ENCODE measurements at places on chromosomes 2 and 18.

DNA sequence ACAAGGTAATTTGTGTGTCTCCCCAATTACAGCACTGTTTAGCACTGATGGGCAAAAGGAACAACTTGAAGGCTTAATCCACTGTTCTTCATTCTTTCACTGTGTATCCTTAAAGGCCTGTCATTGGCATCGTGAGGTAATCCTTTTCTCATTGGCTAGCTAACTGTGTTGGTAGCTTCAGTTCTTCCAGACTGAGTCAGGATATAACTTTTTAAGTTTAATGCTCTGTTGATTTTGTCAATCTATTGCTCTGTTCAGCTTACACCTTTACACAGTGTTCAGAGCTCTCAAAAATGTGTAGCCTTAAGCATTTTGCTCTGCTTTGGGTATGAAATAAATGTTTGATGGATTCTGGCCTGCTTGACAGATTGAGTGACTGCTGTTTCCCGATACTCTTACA lies 148.2 kb downstream of the KIAA1328 start:
- no peak for DNase-seq

- no peak for DNase-seq
Measured at GRCh38 chr18:75211953-75212750, 1.6 kb downstream of the TSHZ1 start.

GRCh38 chr18:14074187-14074586 lies 58.0 kb downstream of the ZNF519 start:
- no peak for DNase-seq

DNA sequence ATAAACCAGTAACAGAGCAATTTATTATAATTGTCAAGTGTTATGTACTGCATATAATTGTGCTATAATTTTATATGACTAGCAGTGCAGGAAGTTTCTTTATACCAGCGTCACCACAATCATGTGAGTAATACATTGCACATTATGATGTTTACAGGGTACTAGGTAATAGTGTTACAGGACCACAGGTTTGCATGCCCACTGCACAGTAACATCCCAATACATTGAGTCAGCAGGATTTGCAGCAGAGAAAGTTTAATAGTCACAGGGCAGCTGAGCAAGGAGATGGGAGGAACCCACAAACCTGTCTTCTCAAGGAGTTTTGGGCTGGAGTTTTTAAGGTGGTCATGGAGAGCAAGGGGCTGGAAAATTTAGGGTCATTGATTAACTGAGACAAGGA lies 1042.9 kb upstream of the ACVR2A start:
- DNase-seq, result no peak

GRCh38 chr18:398935-399630 lies 101.4 kb downstream of the COLEC12 start:
- DNase-seq, result no peak

- DNase-seq, result no peak
Measured at GRCh38 chr2:200302940-200303727, 3.4 kb upstream of the SPATS2L start.

DNA sequence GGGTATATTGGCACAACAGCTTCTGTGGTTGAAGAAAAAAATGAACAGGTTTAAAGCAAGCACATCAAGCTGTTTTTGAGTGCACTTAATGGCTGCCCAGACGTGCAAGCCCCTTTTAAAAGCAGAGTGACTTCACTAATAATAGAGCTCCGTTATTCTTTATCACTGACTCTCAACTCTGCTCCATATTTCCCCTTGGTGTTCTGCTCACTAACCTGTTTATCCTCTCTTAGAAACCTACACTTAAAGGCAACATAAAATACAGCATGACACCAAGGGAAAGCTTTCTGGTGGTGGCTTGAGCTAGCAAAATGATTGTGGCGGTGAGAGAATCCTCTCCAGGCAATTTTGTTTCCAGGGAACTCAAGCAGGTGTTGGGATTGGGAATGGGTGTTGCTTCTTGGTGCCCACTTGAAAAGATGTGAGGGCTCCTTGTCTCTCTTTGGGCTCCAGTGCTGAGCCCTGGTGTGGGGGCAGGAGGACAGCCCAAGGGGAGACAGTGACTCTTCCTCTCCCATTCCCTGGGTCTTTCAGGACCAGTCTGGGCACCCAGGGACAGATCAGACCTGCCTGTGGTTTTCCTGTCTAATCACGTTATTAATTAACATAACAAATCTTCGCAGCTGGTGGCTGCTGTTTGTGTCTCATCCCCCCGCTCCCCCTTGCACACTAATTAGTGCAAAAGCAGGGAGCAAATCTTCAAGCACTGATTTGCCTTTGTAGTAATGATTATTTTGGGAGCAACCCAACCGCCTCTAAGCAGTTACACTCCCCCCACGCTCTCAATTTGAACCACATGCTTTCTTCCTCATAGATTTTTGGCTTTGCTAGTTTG lies 289.4 kb upstream of the CXCR4 start:
- DNase-seq, result no peak

GRCh38 chr2:38271697-38272096 lies 105.4 kb downstream of the ATL2 start:
- DNase-seq, result no peak

DNA sequence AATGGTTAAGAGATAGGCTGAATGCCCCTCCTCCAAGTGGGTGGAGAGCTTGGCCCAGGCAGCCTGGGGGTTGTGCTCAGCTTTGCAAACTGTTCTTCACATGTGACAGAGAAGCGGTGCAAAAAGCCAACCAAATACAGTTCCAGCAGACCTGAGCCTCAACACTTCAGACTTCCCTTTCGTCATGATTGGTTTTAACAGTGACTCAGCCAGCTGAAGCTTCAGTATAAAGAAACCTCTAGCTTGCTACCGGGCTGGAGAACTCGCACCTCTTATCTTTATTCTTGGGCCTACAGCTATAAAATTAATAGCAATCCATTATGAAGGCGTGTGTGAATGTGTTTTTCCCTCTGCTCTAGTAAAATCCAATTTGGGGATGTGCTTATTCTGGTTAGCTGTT lies 20.0 kb downstream of the SETBP1 start:
- DNase-seq, result no peak

- DNase-seq, result no peak
Measured at GRCh38 chr2:188916736-188917135, 57.4 kb upstream of the COL3A1 start.

Data from astrocyte of the cerebellum (primary cell).